Activated T-cell treated with anti-CD3 and anti-CD28 coated beads for 48 hours (primary cell): ENCODE measurements at places on chromosomes 5 and 9.

DNA sequence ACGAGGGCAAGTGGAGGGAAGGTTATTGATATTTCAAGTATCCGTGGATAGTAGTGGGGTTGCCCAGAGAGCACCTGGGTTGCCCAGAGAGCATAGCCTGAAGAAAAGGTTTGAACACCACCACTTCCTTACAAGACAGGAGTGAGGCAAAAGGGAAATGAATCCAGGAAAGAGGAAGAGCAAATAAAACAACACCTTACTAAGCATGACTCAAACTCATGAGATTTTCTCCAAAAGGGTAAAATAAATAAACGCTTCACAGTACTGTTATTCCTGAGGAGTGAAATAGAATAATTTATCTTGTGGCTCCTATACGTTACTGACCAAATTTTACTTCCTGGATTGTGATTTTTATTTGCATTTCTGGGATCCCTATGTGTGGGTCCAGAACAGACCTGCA is 65.2 kb upstream of the PTPRD start:
- DNase-seq = no peak

DNA sequence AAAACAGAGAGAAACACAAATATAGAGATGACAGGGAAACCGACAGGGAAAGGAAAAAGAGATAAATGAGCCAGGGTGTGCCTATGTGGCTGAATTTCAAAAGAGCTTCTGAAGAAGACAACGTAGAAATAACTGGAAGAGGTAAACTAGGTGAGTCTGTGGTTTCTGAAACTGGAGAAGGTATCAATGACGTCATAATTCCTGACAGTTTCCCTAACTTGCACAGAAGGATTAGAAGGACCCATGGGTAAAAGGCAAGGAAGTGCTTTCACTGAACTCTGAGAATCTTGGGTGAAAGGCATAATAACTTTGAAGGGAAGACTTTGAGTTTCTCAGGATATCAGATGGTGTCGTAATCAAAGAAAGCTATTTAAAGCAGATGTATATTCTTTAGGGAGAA is 790.8 kb upstream of the NUDT12 start:
- DNase-seq = no peak

GRCh38 chr5:10328323-10328722 is 20.6 kb upstream of the CMBL start:
- DNase-seq = no peak

GRCh38 chr5:181188700-181189362 is 16.2 kb downstream of the TRIM7 start:
- DNase-seq = peak; percentile 76

- no peak for DNase-seq
Measured at GRCh38 chr5:134088994-134089560, 25.4 kb upstream of the TCF7 start.

DNA sequence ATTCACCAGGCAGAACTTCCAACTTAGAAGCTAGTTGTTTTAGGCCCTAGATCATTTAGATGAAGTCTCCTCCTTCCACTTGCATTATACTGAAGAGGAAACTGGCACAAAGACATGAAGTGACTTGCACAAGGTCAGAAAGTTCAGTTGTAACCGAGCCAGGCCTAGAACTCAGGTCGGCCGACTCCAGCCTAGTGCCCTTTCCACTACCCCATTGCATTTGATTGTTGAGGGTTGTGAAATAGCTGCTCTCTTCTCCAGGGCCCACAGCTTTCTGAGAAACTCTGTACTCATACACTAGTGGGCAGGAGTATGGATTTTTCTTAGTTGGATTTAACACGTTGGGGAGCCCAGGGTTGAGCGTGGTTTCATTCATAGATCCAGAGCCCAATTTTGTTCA is 5.6 kb downstream of the ZNF462 start:
- no peak for DNase-seq

GRCh38 chr9:370086-370485 is 155.4 kb downstream of the DOCK8 start:
- no peak for DNase-seq

DNA sequence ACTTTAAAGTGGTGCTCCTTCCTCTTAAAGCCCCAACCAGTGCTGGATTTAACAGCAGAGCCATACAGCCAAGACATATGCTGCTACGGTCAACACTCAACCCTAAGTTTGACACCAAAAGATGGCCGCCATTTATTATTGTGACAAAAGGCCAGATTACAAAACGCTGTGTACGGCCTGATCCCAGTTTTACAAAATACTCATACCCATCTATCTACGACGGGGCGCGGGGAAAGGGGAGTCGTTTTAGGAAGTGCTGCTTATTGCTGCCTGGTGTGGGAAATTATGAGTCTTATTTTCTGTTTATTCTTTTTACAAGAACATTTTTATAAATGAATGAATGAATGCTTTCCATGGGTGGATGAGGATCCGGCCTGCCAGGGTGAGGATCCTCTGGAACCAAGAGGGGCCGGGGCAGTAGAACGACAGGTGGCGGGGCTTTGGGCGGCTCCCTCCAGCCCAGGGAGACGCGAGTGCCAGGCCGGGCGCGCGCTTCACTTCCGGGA is 457 bp upstream of the IDNK start:
- no peak for DNase-seq

GRCh38 chr5:137938751-137939143 is 49.5 kb downstream of the PKD2L2 start:
- no peak for DNase-seq

- DNase-seq = no peak
Measured at GRCh38 chr5:45694255-45694814, 1.8 kb downstream of the HCN1 start.

DNA sequence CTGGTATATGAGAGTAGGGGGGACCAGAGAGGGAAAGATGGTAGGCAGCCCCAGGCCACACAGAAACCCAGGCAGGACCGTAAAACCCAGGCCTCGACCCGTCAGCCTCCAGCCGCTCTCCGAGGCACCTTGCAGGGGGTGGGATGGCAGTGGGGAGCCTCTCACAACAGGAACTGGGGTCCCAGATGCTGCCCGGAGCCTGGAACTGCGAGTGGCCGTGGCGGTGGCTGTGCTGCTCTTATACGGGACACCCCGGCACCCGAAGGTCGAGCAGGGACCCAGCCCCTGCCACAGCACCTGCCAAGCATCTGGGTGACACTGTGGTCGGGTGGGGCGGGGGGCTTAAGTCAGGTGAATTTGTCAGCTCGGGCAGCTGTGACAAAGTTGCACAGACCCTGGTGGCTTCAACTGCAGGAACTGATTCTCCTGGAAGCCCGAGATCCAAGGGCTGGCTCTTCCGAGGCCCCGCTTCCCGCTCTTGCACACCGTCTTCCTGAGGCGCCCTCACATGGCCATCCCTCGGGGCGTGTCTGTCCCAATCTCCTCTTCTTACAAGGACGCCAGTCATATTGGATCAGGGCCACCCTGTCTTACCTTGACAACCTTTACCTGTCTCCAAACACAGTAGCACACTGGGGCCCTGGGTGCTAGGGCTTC is 47.6 kb upstream of the EGFL7 start:
- no peak for DNase-seq

- DNase-seq = no peak
Measured at GRCh38 chr5:153157156-153157555, 333.3 kb upstream of the GRIA1 start.

DNA sequence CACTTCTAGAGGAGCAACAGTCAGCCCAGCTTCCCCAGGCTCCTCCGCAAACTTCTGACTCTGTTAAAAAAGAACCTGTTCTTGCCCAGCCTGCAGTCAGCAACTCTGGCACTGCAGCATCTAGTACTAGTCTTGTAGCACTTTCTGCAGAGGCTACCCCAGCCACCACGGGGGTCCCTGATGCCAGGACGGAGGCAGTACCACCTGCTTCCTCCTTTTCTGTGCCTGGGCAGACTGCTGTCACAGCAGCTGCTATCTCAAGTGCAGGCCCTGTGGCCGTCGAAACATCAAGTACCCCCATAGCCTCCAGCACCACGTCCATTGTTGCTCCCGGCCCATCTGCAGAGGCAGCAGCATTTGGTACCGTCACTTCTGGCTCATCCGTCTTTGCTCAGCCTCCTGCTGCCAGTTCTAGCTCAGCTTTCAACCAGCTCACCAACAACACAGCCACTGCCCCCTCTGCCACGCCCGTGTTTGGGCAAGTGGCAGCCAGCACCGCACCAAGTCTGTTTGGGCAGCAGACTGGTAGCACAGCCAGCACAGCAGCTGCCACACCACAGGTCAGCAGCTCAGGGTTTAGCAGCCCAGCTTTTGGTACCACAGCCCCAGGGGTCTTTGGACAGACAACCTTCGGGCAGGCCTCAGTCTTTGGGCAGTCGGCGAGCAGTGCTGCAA is 72.8 kb downstream of the NUP214 start:
- DNase-seq = no peak

- DNase-seq = no peak
Measured at GRCh38 chr5:95668728-95669127, 14.1 kb downstream of the SPATA9 start.

- DNase-seq = no peak
Measured at GRCh38 chr5:67880511-67880805, 335.1 kb upstream of the PIK3R1 start.
